Renal cortex interstitium (tissue), 15 donors: ENCODE measurements at places on chromosomes 6 and 20. TPM values are rescaled to one million over a fixed set of nuclear protein-coding genes. Genes with fewer than 3 reads are reported as not detected.

The PERP gene
- polyA plus RNA-seq, result 20.9 TPM

The HTR1E gene
- 0.92 TPM for polyA plus RNA-seq

The STK38 gene
- 48.7 TPM for polyA plus RNA-seq

The TIAM2 gene
- polyA plus RNA-seq, result 21.5 TPM

The RIMS1 gene
- polyA plus RNA-seq, result 2.8 TPM

The GPR6 gene
- not detected for polyA plus RNA-seq

The BMP2 gene
- 20.7 TPM for polyA plus RNA-seq

The LY6G5C gene
- 3.5 TPM for polyA plus RNA-seq

The SLC17A2 gene
- polyA plus RNA-seq, result 0.58 TPM

The ZBTB12 gene
- 23.6 TPM for polyA plus RNA-seq

The BPIFB2 gene
- not detected for polyA plus RNA-seq

The UNC5CL gene
- polyA plus RNA-seq, result 4.9 TPM

The SPATS1 gene
- polyA plus RNA-seq, result not detected

The FAM83C gene
- polyA plus RNA-seq, result 0.05 TPM

The OR2J3 gene
- polyA plus RNA-seq, result not detected

The SEMG1 gene
- not detected for polyA plus RNA-seq

The MBOAT1 gene
- 29.6 TPM for polyA plus RNA-seq

The WFDC10B gene
- not detected for polyA plus RNA-seq

The SLC4A11 gene
- polyA plus RNA-seq, result 2.3 TPM

The POM121L2 gene
- polyA plus RNA-seq, result not detected

The SPAG4 gene
- 4.9 TPM for polyA plus RNA-seq

The TAPBP gene
- 34.5 TPM for polyA plus RNA-seq

The GSTA3 gene
- 0.83 TPM for polyA plus RNA-seq

The MGME1 gene
- 40.1 TPM for polyA plus RNA-seq

The STMN3 gene
- polyA plus RNA-seq, result 36.7 TPM

The DUSP15 gene
- polyA plus RNA-seq, result 19.6 TPM
